NCI-H82 (cell line): ENCODE measurements at places on chromosomes 5 and 9.
A peak's percentile ranks its signal among the peaks of the same experiment; 100 is the strongest.

GRCh38 chr5:33939556-33940262 lies 3.5 kb downstream of the RXFP3 start:
- DNase-seq: no peak

DNA sequence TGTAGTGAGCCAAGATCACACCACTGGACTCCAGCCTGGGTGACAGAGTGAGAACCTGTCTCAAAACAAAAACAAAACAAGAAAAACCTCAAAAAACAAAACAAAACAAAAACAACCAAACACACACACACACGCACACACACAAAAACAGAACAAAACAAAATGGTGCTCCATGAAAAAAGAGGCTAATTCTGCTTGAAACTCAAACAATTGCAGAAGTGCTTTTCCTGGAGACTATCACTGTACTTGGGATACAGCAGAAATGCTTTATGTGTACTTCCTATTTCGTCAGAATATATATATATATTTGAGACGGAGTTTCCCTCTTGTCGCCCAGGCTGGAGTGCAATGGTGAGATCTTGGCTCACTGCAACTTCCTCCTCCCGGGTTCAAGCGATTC lies 49.9 kb upstream of the HSPA9 start:
- DNase-seq: no peak

DNA sequence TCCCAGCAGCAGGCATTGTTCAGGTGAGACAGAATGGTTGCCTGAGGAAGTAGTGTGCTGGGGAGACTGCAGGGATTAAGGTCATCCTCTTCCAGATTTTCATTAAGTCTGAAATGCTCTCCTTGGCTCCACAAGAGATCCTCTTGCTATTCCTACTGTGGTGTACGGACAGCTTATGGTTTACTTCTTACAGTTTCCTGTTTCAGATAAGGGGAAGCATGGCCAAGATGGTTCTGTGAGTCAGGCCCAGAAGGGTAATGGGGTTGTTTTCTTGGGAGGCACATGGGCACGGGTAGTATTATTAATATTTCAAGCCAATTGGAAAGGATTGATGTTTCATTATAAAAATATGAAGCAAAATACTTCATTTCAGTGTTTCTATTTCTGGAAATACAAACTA lies 42.9 kb downstream of the GLRX start:
- no peak for DNase-seq

DNA sequence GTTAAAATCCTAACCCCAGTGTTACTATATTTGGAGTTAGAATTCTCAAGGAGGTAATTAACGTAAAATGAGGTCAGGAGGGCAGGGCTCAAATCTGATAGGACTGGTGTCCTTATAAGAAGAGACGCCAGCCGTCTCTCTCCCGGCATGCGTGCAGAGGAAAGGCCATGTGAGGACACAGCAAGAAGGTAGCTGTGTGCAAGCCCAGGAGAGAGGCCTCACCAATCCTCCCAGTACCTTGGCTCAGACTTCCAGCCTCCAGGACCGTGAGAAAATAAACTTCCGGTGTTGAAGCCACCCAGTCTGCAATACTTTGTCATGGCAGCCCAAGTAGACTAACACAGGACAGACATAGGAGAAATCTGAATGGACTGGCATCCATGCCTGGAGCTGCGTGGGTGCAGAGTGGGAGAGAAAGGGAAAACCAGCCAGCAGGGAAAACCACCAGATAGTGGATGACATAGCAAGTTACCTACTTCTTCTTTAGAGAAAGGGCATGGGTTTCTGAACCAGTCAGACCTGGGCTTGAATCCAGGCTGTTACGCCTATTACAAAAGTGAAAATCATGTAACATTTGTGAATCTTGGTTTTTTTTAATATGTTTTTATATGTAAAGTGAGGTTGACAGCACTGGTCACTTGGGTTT lies 89.2 kb downstream of the FSTL4 start:
- peak; percentile 48 for DNase-seq

DNA sequence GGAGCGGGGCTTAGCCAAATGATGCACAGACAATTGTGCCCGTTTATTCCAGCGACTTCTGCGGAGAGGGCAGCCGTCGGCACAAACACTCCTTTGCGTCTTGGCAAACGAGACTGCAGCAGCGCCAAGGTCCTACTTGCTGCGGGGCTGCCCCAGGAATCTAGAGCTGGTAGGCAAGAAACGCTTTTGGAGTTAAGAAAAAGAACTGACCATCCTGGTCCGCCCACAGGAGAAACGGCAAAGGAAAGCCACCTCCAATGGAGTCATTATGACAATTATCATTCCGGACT lies 2.3 kb downstream of the RXFP3 start:
- DNase-seq: no peak

- DNase-seq: no peak
Observed at GRCh38 chr5:158800481-158800880, 299.2 kb downstream of the EBF1 start.

- DNase-seq: no peak
Observed at GRCh38 chr5:153618867-153619266, 128.4 kb downstream of the GRIA1 start.

GRCh38 chr5:41219658-41220269 lies 6.4 kb upstream of the C6 start:
- DNase-seq: no peak

GRCh38 chr9:35615981-35616680 lies 2.1 kb downstream of the CD72 start:
- DNase-seq: no peak

- no peak for DNase-seq
Observed at GRCh38 chr5:53369681-53370080, 110.7 kb upstream of the FST start.

DNA sequence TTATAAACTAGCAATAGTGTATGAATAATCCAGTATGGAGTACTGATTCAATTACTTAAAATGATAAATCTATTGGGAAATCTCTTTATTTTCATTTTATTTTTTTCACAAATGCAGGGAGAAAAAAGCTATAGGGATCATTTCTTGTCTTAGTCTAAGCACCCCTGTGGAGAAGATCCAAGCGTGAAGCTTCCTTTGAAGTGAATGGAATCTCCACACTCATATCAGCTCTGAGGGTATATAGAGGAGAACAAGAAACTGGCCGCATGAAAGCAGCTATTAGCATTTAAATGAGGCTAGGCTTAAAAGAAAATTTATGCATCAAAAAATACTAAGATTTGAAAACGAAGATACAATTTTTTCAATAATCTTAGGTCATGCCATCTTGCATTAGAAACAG lies 12.9 kb upstream of the PAM start:
- DNase-seq: no peak
